ENCODE measurements at places on chromosomes 12 and 14.

DNA sequence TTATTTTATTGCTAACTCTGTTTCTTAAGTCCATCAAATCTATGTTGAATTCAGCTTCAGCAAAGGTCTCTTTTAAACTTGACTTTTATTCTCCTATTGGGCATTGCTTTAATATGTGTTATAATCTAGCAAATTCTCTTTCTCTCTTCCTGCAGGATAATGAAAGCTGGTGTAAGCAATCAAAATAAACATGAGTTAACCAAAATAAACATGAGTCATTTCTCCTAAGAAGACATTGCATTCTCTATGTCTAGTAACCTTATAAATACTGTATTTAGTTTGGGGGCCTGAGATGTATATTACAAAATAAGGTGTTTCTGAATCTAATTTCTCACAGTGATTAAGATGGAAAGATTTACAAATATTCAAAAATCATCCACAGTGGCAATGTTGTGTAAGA is 739.1 kb upstream of the ATXN7L3B start:
- DNase-seq, result no peak

DNA sequence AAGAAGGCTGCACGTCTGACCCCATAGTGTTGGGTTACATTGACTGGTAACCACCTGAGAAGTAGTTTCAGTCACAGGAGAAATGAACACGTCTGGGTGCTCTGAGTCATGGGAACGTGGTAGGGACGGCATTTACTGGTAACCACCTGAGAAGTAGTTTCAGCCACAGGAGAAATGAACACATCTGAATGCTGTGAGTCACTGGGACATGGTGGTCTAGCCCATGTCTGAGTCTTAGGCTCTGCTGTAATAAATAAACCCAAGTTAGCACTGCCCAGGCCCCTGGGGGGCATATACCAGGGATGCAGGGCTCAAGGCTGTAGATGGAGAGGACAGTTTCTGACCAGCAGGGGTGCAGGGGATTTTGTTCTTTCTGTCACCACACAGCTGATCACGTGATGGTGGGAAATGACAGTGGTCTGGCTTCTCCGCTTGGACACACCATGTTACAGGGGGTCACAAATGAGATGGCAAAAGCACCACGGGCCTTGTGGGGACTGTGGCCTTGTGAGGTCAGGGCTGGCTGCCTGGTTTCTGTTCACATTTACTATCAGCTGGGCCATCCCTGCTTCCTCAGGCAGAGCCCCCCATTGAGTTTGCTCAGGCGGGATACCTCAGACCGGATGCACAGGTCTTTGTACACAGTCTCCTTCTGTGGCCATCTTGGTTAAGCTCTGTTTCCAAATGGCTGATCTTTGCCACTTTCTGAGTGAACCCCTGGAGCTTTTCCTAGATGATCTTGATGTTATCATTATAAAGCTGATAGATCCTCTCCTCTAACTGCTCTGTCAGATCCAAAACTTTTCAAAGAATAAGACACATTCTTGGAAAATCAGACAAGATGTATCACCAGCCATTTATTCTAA is 9.8 kb upstream of the C12orf42 start:
- DNase-seq, result no peak

DNA sequence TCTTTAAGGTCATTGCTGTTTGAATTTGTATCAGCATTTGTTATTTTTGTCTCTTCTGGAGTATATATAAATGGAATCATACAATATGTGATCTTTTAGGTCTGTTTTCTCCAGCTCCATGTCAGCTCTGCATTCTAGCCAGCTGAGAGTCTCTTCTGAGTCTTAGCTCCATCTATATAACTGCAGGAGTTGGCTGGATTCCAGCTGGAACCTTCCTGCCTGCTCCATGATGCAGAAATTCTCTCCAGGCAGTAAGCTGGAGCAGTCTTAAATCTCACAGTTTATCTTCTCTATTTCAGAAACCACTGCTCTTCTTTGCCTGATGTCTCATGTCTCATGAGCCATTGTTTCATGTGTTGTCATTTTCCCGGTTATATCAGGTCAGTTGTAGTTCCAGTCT is 827.6 kb downstream of the NRXN3 start:
- no peak for DNase-seq

GRCh38 chr12:107318806-107319532 is 225.6 kb upstream of the CRY1 start:
- peak; percentile 21 for DNase-seq

- no peak for DNase-seq
These were observed 850.2 kb upstream of the TMEM132C start for GRCh38 chr12:127416796-127417195.

- no peak for DNase-seq
These were observed 2.1 kb upstream of the FOXG1 start for GRCh38 chr14:28764257-28765160.

DNA sequence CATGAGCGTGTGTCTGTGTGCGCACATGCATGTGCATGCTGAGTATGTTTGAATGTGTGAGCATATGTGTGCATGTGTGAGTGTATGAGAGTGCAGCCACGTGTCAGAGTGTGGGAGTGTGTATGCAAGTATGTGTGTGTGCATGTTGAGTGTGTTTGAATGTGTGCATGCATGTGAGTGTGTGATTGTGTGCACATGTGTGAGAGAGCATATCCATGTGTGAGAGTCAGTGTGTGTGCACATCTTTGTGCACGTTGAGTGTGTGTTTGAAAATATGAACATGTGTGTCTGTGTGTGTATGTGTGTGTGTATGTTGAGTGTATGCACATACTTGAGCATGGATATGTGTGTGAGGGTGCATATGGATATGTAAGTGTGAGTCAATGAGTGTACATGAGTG is 730.8 kb downstream of the VRK1 start:
- no peak for DNase-seq

GRCh38 chr14:74155287-74155686 is 70.5 kb downstream of the LIN52 start:
- DNase-seq, result no peak

- no peak for DNase-seq
These were observed 20.0 kb downstream of the MAP3K9 start for GRCh38 chr14:70789361-70789760.

DNA sequence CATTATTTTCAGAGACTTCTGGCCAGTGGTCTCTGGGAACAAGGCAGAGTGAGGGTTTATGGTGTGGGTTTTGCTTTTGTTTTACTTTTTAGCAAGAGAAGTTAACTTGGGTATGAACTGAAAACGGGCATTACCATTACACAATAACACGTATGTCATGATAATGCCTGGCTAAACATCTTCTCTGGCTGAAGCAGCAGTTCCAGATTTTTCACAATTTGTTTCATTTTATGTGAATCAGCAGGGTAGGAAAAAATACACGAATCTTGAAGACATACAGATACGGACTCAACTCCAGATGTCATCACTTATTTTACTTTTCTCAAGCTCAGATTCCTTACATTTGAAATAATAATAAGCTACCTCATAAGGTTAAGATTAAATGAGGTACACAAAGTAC is 2.5 kb upstream of the PCNX4 start:
- DNase-seq, result no peak

DNA sequence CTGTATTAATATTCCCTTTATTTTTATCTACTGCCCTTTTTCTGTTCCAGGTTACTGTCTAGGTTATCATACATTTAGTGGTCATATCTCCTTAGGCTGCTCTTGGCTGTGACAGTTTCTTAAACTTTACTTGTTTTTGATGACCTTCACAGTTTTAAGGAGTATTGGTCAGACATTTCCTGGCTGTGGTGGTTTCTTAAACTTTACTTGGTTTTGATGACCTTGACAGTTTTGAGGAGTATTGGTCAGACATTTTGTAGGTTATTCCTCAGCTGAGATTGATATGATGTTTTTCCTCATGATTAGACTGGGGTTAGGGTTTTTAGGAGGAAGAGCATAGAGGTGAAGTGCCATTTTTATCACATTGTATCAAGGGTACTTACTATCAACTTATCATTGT is 36.4 kb downstream of the CCDC91 start:
- DNase-seq, result no peak

DNA sequence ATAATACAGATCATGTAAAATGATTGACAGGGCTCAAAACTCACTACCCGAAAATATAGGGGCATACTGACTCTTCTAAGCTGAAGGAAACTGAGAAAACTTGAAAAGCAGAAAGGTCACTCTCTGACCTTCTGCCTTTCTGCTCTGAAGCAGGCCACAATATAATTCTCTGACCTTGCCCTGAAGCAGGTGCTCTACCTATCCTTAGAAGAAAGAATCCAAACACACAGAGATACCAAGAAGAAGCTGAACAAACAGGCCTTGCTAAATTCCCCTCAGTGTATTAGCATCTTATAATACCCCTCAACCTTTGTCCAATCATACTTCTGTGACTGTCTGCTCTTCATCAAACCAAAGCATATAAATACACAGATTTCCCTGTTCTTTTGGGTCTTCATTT is 60.9 kb upstream of the BBS10 start:
- DNase-seq, result no peak

GRCh38 chr12:34051486-34051885 is 29.2 kb downstream of the ALG10 start:
- DNase-seq, result no peak

DNA sequence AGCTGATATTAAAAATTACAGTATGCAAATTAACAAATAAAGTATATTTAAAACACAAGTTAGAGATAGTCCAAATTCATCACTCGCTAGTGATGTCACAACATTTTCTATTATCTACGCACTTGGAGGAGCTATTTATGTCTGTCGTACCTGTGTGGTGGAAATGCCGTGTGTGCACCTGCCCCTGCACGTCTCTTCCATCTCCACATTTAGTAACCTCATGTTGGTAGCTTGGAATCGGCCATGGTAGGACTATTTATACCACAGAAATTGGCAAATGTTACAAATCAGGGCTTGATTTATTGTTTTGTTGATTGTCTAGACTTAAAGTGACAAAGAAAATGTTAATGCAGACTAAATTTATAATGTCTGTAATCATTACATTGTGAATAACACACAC is 62.6 kb upstream of the NTF3 start:
- no peak for DNase-seq

DNA sequence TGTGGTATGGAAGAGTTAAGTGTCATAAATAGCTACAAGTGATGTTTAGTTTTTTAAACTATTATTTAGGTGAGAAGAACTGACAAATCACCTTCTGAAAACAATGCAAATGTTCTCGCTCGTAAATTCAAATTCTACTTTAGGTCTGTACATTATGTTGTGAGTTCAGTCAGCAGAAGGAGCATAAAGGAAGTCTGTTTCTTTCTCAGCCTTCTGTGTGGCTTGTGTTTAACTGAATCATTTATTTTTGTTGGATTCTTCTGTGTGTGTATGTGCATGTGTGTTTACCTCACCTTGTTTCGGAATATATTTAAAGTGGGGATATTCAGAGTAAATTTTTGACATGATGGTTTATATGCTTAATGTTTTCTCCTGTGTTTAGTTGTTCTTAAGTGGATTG is 285.9 kb downstream of the TMTC2 start:
- DNase-seq, result no peak

- DNase-seq, result no peak
These were observed 73.8 kb upstream of the BDKRB2 start for GRCh38 chr14:96130854-96131253.

DNA sequence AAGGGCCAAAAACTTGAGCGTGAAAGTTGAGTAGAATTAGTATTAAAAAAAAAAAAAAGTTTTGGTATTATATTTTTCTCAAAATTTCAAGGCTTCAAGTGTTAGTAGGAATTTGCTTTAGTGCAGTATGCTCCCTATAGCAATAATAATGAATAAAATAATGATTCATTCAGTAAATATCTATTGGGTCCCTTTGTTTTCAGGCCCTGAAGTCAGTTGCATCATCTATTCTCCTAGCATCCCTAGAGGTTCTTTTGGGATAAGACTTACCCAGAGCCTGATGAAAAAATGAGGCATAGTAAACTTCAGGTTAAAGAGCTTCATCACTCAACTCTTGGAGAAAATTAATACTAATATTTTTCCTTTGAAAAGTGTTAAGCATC is 1.1 kb downstream of the KMT5A start:
- DNase-seq, result no peak

GRCh38 chr14:70816525-70816924 is 7.2 kb upstream of the MAP3K9 start:
- no peak for DNase-seq

DNA sequence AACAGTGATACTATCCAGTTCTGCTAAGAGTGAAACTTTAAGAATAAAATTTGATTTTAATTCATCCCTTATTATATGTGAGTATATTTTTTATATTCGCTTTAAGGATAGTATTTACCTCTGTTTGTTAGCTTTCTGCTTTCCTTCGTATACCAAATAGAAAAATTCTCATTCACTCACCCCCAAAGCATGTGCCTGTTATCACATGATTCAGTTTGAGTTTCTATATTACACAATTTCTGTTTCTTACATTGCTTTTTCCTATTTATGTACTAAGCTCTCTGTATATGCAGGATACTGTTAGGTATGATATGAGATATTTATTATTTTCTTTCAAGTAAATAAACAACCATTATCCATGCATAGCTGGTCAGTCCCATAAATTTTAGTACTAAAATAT is 275.2 kb downstream of the FBXL14 start:
- no peak for DNase-seq

- no peak for DNase-seq
These were observed 60.7 kb downstream of the SLC38A6 start for GRCh38 chr14:61041704-61042103.

DNA sequence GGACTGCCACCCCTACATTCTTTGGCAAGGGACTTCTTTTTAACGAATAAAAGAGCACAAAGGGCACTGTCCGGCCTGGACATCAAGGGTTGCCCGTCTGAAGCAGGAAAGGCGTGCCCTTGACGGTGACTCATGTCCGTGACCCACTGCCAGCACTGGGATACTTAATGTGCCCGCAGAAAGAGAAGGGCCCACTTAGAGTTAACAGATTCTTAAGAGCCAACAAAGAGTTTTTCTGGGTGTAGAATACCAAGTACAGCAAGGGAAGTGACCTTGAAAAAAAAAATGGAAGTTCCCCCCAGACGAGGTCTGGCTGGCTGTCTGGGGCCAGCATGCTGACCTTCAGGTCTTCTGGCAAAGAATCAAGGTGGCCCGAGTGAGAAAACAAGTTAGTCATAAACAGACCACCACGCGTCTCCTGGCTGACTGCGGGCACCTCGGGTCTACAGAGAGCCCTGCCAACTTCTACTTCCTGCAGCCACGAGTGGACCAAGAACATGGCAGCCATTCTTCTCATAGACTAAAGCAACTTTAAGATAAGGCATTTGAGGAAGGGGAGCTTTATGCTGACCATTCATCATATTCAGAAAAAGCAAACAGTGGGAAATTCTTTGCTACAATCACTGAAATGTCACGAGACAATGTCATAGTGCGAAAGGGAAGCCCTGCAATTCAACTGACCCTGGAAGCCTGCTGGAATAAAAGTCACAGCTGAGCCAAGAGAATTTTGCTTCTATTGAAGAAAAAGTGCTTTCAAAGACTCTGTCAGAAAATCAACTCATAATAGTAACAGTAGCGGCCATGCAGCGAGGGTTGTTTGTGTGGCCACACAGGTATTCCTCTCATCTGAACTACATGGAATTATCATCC is 10.5 kb upstream of the SELPLG start:
- DNase-seq, result no peak

DNA sequence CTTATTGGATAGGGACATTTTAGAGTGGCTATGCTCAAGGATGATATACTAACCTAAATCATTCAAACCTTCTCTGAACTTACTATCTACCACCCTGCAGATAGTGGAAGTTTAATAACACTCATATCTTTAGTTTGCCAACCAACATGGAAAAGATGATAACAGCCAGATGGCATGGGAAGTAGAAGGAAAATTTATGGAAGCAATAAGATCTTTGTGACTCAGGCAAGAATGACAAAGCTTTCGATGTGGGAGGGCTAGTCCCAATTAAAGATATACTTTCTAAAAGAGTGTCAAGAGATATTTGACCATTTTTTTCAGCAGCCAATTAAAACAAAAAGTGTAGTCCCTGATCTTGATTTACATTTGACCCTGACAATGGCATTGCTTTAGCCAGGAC is 631.7 kb downstream of the RPS29 start:
- DNase-seq, result no peak

Measured in stimulated activated CD4-positive, alpha-beta T cell treated with anti-CD3 and anti-CD28 coated beads, Interleukin-15, amount 100 ng/mL, for 1 hour (primary cell).